SK-N-SH treated with all-trans-retinoic acid at 6 μM for 48 hours (cell line): ENCODE measurements at places on chromosomes 4 and X.
A peak's percentile ranks its signal among the peaks of the same experiment; 100 is the strongest.

- ATAC-seq: no peak; the same call in 2 of the 3 replicates
Observed at GRCh38 chr4:1222036-1222789, 26.7 kb downstream of the CTBP1 start.

DNA sequence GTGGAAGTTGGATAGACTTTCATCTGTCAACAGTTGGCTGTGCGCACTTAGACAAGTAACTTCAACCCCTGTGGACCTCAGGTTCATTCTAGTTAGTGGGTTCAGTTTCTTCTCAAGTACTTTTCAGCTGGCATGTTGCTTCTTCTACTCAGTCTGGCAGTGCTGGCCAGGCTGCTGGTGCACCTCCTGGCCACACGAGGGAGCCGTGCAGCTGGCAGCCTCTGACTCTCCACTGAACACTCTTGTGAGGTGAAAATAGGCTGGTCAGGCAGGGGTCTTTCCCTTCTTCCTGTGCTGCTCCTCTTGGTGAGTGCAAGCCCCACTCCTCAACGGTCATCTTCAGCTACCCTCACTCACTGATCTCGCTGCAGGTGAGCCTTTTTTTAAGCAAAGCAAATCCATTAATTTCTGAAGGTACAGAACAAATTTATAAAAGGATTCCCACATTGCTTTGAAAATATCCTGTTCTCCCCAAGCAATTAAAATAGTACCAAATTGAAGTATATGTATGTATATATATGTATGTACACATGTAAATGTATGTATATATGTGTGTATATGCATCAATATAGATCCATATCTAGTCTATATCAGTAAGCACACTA is 30.6 kb downstream of the LONRF3 start:
- peak; percentile 99 for ATAC-seq

DNA sequence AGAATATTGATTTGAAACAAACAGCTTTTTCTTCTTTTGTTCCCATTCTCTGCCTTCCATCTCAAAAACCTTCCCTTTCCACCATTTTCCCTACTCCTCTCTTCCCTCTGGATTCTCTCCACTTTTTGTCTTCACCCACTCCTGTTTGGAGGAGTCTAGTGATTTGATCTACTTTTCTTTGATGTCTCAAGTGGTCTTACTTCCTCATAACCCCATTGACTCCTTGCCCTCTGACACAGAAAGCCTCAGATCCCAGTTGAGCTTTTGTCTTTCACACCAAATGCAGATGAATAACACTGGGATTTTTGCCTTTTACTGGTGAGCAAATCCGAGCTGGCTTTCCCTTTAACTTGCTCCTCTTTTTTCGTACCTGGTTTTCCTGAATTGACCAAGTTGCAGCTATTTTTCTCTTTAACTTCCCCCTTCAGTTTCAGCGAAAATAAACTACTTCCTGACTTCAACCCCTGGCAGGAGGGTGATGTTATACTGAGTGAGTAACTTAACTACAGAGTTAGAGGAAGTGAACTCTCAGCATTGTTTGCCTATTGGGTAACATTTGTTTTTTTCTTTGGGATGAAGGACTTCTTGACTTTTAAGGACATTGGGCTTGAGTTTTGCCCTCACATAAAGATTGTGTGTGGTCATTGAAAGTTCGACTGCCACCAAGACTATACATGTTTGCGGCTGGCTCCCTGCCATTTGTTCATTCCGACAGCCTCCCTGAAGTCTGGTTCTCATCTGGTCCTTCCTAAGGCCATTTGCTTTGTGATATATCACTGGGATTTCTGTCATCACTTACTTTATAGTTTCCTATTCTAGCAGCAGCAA is 392.8 kb upstream of the NR3C2 start:
- ATAC-seq: no peak

- ATAC-seq: no peak
Observed at GRCh38 chr4:77449171-77449570, 156.4 kb upstream of the CXCL13 start.

GRCh38 chr4:25163196-25163595 is 2.9 kb upstream of the SEPSECS start:
- ATAC-seq: no peak

GRCh38 chr4:72663828-72664227 is 94.8 kb upstream of the ADAMTS3 start:
- ATAC-seq: no peak

GRCh38 chrX:72100824-72101351 is 30.8 kb downstream of the RTL5 start:
- ATAC-seq: no peak

DNA sequence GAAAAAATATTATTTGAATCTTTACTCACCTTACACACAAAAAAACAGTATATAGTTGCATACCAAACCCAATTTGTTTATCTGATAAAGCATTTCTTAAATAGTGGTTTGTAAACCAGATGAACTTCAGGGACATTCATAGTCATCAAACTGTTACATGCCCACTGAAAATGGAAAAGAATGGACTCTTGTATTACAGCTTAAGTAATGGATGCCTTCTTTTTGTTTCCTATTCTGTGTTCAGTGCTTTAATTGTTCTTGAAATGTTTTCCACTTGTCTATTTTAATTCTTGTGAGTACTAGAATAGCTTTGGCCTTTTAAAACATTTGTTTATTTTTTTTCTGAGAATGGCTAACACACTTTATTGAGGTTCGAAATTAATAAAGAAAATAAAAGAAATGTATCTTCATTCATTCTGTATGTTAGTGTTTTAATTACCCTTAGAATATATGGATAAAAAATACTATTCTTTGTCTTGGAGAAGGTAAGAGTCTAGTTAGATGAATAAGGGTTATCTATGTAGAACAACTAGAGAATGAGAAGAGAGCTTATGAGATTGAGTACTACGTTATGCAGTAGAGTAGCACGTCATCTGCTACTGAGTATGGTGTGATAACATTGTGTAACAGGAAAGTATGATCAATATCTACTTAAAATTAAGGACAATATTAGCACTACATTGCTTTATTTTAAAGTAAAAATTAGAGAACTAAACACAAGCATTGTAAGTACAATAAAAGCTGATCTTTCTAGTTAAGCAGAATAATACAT is 9.9 kb downstream of the CPEB2 start:
- ATAC-seq: no peak

DNA sequence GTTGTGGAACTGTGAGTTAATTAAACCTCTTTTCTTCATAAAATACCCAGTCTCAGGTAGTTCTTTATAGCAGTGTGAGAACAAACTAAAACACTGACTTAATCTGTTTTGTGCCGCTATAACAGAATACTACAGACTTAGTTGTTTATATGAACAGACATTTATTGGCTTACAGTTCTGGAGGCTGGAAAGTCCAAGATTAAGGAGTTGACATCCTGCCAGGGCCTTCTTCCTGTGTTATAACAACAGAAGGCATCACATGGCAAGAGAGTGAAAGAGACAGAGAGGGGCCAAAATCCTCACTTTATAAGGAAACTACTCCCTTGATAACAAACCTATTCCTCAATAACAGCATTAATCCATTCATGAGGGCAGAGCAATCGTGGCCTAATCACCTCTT is 42.5 kb upstream of the KCNIP4 start:
- ATAC-seq: peak; percentile 61

DNA sequence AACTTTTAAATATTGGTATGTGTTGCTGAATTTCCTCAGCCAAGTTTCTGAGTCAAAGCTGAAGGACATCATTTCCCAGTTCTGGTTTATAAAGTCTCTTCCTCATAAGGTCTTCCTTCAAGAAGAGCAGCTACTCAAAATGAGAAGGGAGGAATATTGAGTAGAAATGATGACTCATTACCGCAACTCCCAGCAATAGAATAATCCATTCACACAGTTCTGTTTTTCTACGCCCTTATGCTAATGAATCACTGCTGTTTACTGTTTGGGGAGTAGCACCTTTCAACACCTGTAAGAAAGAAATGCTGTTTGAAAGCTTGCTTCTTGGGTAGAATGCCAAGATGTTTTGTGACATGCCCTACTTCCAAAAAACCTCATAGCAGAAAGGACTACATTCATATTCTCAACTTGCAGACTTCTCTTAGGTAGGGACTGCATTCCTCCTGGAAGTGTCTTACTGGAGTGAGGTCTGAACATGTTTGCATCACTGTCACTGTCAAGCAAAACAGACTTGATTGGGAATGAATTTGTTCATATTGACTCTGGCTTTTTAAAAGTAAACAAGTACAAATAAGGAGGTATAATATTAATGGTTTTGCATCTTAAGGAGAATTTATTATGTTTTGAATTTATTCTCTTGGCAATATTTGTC is 147.2 kb upstream of the BANK1 start:
- no peak for ATAC-seq

GRCh38 chr4:173878701-173879100 is 348.7 kb upstream of the HAND2 start:
- ATAC-seq: no peak

GRCh38 chrX:111854556-111855490 is 21.2 kb upstream of the TRPC5OS start:
- ATAC-seq: peak; percentile 88

DNA sequence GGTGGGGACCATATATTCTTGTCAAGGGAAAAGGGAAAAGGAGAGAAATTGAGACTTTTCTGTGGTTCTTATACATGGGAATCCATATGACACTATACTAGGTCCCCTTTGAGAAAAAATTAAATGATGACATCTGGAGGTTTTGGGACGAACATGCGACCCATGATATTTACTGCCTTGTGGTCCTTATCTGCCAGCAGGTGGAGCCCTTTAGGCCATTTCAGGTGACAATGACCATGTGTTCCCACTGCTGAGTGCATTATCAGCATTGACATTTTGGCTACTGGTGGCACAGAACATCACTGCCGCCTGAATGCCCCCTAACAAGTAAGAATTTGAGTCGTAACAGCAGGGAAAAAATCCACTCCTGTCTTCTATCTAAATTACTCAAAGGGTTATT is 843.4 kb downstream of the FSTL5 start:
- peak; percentile 64; the same call in 2 of the 3 replicates for ATAC-seq

- ATAC-seq: peak; percentile 51
Observed at GRCh38 chrX:55451626-55451989, 319 bp upstream of the MAGEH1 start.

DNA sequence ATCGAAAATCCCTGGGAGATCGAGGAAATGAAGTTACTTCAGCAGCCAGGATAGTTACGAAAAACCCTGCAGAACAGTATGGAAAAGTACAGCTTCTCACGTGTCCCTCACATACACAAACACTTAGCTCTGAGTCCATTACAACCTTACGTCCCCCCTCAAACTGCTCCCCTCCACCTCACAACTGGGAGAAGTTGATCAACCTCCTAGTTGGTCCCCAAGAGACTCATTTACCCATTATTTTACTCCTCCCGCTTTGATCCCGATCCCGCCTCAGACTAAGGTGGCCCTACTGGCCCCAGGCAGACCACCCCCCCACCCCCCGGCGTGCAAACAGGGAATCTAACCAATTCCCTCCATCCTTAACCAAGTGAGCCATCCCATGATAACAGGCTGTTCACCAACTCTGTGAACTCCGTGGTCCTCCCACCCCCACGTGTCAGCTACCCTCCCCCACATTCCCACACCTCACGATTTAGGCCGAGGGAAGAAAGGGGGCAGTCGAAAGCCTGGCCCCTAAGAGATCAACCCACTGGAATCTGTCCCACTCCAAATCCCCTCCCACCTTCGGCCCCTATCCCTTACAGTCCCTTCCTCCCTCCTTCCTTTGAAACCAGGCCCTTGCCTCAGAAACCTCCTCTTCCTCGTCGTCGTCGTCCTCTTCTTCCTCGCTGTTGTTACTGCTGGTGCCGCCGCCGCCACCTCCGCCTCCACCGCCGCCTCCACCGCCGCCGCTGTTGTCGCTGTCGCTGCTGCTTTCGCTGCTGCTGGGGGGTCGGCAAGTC is 755 bp downstream of the ANKRD17 start:
- peak; percentile 2; the same call in 2 of the 3 replicates for ATAC-seq
